ENCODE measurements at places on chromosomes 1 and 21. TPM values are rescaled to one million over a fixed set of nuclear protein-coding genes. Genes with fewer than 3 reads are reported as not detected.

DNA sequence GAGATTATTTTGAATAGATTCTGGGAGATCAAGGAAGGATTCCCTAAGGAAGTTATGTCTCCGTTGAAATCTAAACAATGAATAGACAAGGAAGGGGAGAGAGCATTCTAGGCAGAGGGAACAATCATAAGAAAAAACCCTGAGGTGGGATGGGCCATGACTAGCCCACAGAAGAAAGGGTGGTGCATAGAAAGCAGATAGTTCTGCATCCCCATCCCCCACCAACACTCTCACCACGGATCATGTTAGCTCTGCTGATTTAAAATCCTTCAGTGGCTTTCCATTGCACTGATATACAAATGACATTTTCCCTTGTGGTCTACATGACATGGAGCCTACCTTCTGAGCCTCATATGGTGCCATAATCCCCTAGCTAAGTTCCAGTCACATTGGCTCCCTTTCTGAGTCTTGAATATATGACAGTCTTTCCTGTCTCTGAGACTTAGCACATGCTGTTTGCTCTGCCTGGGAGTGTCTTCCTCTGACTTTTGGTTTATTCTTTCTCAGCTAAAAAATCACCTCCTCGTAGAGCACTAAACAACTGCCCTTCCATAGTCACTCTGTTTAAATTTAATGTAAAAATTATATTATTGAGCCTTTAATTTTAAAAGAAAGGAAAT, 15.2 kb downstream of the SCMH1 start:
- DNase-seq: no peak

GRCh38 chr1:228987286-228987685, 252.0 kb downstream of the RHOU start:
- no peak for DNase-seq

- no peak for DNase-seq
Measured at GRCh38 chr1:169250795-169251194, 116.8 kb downstream of the NME7 start.

GRCh38 chr1:240091614-240092300, at the start of gene FMN2:
Gene FMN2, plus strand, starts transcription at chr1:240091883. Its CDS starts 227 bp downstream, at chr1:240092110.
- no peak for DNase-seq

DNA sequence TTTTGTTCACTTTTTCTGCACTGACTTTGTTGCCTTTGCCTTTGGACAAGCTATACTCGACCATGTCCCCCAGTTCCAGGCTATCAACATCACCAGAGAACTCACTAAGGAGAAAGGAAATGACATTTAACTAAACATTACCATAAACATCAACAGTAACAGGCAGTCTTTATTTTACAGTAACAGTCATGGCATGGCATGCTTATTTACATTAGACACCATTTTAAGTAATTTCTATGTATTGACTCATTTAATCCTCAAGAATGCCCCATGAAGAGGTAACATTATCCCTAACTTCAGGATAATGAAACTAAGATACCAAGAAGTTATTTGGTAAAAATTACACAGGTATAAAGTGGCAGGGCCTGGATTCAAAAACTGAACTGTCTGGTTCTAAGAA, 8.7 kb upstream of the NRAS start:
- no peak for DNase-seq

DNA sequence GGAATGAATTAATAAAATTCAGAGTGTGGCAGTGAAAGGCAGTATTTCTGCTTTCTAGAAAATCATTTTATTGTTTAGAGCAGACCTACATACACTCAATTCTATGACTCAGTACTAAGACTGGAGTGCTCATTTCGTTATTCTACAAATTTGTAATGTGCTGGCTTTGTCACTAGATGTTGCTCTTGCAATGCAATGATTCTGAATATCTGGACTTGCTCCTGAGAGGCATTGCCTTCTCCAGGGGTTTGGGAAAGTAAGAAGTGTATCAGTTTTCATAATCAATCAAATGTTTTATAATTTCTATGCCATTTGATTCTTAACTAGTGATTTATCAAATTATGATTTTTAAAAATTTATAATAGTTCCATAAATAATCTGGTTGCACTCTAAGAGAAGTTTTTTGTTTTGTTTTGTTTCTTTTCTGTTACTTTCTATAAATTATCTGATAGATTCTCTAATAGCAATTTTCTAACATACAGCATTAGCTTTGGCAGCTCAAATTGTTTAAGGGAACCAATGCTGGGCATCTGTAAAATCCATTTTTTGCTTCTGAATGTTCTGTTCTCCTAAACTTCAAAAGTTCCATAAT, 280.5 kb upstream of the SGIP1 start:
- DNase-seq: no peak

- no peak for DNase-seq
Measured at GRCh38 chr1:149966405-149966804, 29.7 kb upstream of the MTMR11 start.

- no peak for DNase-seq
Measured at GRCh38 chr21:29351691-29352090, 53.0 kb downstream of the BACH1 start.

DNA sequence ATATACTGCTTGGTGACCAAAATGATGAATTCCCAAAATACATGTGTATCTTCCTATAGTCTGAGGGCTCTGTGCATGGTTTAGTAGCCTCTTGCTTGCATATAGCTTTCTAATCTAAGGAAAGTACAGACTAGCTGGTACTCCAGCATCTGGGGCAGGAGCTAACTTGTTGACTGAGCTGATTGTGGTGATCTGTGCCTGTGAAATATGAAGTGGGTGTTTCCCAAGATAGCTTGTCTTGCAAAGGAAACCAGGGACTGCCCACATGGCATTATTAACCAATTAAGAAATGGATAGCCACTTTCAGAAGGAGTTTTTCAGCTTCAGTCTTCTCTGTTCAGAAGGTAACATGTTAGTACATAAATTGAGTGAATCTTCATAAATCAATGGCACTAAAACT, 219.8 kb downstream of the NEGR1 start:
- no peak for DNase-seq

Gene ABCG1
- polyA plus RNA-seq: 8.7 TPM

Gene RIPPLY3
- 1.9 TPM for polyA plus RNA-seq

Gene HRNR
- 1.0 TPM for polyA plus RNA-seq

Data from right renal cortex interstitium (tissue), 3 donors.